ENCODE measurements at places on chromosomes 5 and 9. TPM values are rescaled to one million over a fixed set of nuclear protein-coding genes. Genes with fewer than 3 reads are reported as not detected.

The TRPM3 gene
- total RNA-seq = 3.4 TPM

The ACTBL2 gene
- not detected for total RNA-seq

The PCDHGA5 gene
- 1.5 TPM for total RNA-seq

The KIAA0825 gene
- total RNA-seq = 3.1 TPM

The C5orf58 gene
- not detected for total RNA-seq

The PPP2R2B gene
- total RNA-seq = 1.0 TPM

The NR2F1-AS1 gene
- 10.4 TPM for total RNA-seq

The CDX1 gene
- total RNA-seq = not detected

The CDH6 gene
- total RNA-seq = not detected

The PLAC8L1 gene
- total RNA-seq = not detected

The BSPRY gene
- not detected for total RNA-seq

The NCBP1 gene
- 64.8 TPM for total RNA-seq

The CER1 gene
- not detected for total RNA-seq

The GRIA1 gene
- 7.4 TPM for total RNA-seq

The LRRC19 gene
- not detected for total RNA-seq

The PCDHB16 gene
- total RNA-seq = 12.2 TPM

The UBE2QL1 gene
- not detected for total RNA-seq

The MAP1B gene
- 197 TPM for total RNA-seq

The SPATA31C1 gene
- not detected for total RNA-seq

The C9orf153 gene
- total RNA-seq = not detected

The NOTCH1 gene
- 9.1 TPM for total RNA-seq

The OR1Q1 gene
- not detected for total RNA-seq
